ENCODE measurements at places on chromosomes 6 and 20.

GRCh38 chr6:73369563-73369962, at the start of gene OOEP:
TSS of gene OOEP (minus strand) at chr6:73369897. CDS start at chr6:73369792, 105 bp downstream.
- DNase-seq = no peak

DNA sequence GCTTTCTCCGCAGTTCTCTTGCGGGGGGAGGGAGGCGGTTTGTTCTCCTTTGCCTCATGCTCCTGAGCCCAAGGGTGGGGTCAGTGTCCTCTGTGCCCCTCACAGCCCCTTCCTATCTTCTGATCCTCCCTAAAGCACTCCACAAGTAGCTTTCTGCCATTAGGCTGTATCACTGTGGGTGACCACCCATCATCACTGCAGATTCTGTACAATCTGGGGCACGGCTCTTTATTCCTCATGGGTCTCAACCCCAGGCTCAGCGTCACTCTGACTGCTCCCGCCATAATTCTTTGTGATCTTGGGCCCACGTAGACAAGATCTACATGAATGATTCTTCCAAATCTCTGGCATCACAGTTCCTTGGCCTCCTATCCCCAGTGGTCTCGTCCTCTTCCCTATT, 10.5 kb downstream of the NCR2 start:
- no peak for DNase-seq

GRCh38 chr6:124870611-124871459, 91.4 kb upstream of the RNF217 start:
- DNase-seq = no peak

DNA sequence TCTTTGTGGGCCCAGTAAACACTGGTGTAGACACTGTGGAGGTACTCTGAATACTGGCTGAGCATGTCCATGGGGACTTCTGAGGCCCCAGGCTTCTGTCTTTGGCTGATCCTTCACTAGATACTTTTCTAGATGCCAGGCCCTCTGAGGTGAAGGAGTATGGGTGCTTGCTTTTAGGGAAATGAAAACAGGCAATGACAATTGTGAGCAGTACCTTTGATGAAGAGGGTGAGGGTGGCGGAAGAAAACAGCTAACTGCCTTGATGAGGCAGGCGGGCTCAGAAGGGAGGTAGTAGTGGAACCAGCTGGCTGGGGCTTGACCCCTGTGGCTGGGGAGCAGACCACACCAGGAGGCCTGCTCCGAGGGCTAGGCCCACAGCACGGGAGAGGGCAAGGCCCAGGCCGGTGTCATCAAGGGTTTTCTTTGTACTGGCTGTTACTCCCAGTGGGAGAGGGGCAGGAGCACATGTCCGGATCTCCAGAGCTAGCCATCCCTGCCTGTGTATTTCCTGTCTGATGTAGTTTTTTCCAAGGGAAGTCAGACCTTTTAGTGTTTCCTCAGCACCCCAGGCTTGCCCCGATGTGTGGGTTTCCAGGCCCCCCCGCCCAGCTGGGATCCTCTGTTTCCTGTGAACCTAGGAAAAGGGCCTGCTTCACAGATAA, 3.9 kb downstream of the PLCG1 start:
- no peak for DNase-seq

DNA sequence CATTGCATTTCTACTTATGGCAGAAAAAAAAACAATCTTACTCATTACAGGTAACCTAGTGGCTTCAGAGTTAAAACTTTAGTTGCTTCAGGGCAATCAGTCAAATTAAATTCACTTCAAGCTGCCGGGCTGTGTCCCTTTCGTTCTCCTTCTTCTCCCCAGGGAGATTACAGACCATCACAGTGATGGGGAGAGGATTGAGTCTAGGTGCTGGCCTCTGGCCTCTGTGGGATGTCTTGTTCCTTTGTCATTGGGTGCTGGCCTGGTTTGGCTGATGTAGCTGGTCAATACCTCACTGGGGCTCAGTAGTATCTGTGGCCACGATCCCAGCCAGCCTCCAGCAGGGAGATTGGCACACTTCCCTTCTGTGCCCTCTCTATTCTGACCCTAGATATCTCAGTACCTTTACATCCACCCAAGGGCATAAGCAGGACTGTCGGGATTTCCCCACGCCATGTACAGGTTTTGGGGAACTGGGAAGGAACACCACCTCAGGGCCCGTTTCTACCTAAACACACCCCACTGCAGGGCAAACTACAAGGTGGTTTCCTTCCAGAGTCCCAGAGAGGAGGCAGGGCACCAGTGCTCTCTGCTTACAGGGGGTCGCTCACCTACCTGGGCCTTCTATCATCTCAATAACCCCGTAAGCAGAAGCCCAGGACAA, 15.4 kb downstream of the FYN start:
- DNase-seq = no peak

DNA sequence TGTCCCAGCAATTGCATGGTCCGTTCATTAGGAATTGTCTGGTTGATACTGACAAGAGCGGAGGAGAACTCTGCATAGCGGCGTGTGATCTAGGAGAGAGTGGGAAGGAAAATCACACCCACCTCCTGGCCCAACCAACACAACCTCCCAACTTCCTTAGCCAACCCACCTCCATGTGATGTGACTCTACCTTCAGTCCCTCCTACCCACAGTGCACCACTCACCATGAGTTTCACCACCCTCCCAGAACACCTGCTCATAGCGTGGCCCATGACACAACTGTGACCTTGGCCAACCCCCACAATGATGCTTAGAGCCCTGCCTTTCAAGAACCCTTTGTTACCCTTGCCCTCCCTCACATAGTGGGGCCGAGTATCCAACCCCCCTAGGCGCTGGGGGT, 7.7 kb downstream of the VPS52 start:
- DNase-seq = no peak

DNA sequence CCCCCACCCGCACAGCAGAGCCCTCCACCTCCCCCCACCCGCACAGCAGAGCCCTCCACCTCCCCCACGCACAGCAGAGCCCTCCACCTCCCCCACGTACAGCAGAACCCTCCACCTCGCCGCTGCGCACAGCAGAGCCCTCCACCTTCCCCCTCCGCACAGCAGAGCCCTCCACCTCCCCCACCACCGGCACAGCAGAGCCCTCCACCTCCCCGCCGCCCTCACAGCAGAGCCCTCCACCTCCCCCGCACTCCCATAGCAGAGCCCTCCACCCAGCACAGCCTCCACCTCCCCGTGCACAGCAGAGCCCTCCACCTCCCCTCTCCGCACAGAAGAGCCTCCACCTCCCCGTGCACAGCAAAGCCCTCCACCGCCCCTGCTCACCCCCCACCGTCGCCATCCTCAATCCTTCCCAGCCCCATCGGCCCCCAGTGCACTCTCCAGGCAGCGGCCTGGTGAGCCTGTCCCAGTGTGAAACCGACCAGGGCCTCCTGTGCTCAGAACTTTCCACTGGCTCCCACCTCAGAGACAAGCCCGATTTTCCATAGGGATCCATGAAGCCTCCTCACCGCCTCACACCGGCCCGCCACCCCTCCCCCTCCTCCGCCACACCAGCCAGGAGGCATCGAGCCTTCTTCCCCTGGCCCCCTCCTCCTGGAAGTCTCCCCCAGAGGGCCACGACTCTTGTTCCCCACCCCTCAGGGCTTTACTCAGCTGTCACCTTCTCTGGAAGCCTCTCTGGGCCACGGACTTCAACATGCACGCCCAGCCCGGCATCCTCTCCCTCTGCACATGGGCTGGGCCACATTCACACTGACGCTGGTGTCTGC, 347.1 kb downstream of the ZFAND3 start:
- no peak for DNase-seq

DNA sequence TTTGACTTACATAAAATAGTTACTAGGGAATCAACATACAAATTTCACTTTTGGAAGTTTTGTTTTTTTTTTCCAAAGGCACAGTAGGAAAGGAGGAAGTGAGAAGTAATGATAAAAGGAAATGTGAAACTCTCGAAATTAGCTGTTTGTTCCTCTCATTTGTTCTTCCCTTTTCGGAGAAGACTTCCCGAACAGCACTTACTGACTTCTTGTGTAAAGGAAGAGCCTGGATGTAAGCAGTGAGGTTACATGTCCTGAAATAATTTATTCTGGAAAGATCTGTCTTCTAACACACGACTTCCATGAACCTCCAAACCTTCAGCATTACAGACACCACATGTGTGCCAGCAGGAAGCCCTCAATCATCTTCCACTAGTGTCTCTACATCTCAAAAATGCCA, 59.1 kb downstream of the KIF16B start:
- no peak for DNase-seq

- DNase-seq = no peak
Measured at GRCh38 chr6:100712997-100713396, 168.1 kb downstream of the ASCC3 start.

DNA sequence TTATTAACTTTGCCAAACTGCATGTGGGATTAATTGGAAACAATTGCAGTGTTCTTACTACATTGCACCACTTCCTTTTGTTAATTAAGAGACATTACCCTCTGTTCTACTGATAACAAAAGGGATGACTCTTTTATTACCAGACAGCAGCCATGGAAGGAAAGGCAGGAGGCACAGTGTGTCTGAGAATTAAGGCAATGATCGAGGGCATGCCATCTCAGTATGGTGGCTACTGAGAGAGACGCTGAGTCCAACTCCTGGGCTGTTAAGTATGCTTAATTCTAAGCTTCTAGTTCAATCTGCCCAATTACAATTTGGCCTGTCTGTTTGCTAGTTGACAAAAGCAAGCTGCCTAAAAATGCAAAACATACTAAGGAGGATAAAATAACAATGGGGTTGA, 227.4 kb downstream of the PHACTR1 start:
- DNase-seq = no peak

DNA sequence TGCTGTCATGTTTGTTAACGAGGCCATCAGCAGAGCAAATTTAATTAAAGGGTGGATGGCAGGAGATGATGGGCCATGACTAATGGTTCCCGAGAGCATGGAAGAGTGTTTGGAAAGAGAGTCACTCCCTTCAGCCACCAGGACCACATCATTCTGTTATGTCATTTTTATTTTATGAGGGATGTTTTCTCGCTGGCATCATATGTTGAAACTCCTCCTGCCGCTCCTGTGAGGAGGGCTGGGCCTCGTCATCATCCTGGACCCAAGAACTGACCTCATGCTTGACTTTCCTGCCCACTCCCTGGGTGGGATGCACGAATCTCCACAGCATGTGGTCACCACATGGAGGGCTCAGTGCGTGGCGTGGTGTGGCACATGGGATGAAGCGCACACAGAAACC, 86.4 kb upstream of the FRMD1 start:
- DNase-seq = no peak

- DNase-seq = no peak
Measured at GRCh38 chr6:56268266-56268665, 20.9 kb upstream of the COL21A1 start.

- no peak for DNase-seq
Measured at GRCh38 chr6:11729076-11729475, 49.5 kb downstream of the ADTRP start.

- no peak for DNase-seq
Measured at GRCh38 chr6:52077961-52078625, 9.3 kb downstream of the PKHD1 start.

DNA sequence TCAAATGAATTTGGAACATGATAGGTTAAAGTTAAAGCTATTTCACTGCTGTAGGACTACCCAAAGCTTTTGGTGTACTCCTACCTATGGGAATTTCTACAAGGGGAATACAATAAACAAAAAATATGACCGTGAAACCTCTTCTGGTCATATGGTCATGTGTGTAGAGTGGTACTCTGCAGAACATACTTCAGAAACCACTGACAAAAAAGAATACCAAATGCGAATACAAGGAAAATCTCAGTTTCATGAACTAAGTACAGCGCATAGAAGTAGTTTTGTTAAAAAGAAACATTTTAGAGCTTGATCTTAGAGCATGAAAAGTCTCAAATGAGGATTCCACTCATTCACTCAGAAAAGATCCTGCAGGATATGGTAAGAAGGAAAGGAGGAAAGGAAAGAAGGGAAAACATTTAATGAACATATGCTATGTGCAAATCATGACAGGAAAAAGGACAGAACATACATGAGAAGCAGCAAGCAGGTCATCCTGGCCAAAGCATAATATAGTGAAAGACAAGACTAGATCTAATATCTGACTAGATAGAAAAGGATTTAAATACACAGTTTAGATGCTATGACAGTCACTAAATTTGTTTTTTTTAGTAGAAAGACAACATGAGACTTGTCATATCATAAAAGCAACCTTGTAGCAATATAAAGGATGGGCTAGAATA, 36.5 kb downstream of the SNX14 start:
- no peak for DNase-seq

- DNase-seq = no peak
Measured at GRCh38 chr20:34859826-34860545, 12.7 kb downstream of the GGT7 start.

DNA sequence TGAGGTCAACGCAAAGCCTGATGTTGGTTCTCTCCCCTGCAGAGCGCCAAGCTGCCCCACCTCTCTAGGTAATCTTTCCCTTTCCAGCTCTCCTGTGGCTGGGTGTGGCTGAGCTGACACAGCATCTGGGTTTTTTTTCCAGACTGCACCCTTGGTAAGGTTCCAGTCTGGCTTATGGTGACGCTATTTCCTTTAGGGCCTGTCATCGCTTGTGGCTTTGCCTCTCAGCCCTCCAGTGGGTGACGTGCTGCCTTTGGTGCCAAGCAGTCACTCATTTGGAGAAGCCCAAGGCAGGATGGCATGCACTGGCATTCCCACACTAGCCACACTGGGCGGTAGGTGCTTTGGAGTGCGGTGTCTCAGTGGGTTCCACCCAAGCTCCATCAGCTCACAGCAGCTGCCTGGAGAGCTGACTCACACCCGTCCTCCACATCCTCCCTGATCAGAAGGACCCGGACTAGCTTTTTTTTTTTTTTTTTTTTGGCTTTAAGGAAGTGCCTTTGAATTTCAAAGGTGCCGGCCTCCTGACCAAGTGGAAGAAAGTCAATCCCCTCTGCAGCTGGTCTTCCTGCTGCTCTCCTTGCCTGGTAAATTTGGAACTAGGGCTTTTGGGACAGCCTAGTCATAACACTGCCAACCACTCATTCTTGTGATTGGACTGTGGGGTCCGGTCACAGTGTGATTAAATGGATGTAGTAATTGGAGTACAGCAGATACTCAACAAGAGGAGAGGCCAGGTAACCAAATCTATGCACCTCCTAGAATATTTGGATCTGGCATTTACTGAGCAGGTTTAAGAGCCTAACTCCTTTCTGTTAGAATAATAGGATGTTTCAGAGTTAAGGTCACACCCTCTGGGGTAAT, 153.6 kb downstream of the CD83 start:
- DNase-seq = no peak

- no peak for DNase-seq
Measured at GRCh38 chr6:22041797-22042480, 254.9 kb downstream of the PRL start.

DNA sequence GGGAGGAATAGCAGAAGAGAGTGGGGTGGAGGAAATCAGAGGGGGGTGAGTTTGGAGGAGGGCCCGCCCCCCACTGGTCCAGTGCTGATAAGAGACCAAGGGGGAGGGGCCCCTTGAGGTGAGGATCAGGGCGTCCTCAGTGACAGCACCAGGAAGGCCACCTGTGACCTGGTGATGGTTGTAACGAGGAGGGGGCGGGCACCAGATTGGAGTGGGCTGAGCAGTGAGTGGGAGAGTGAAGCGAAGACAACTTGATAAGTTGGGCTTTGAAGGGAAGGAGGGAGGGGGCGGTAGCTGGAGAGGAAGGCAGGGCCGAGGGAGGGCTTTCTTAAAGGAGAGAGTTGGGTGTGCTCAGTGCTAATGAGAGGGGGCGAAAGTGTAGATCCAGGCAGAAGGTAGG, 30.7 kb downstream of the CDH22 start:
- DNase-seq = no peak

GRCh38 chr6:28940858-28941683, 17.3 kb upstream of the TRIM27 start:
- DNase-seq = peak; percentile 76
